ENCODE measurements at places on chromosomes 6 and 20. TPM values are rescaled to one million over a fixed set of nuclear protein-coding genes. Genes with fewer than 3 reads are reported as not detected.

- DNase-seq, result no peak
These were observed 59.6 kb upstream of the DDR1 start for GRCh38 chr6:30824698-30825097.

DNA sequence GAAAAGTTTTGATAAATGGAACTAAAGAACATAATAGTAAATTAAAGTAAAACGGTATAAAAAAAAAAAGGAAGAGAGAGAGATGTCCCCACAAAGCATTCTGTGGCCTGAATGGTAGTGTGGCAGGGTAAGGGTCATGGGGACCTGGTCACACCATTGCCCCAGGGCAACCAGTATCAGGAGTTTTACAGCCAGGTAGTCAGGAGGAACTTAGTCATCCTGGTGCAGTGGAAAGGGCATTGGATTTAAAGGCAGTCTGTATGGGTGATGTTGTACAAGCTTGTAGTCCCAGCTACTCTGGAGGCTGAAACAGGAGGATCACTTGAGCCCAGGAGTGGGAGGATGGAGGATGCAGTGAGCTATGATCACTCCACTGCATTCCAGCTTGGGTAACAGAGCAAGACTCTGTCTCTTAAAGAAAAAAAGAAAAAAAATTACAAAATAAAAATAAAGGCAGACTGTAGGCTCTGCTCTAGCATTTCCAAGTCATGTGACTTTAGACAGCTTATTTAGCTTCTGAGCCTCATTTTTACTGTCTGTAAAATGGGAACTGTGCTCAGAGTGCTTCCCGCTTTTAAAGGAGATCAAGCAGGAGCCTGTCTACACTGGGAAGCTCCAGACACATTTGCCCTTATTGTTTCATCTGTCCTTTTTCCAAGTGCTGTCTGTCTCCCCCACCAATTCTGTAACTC is 112.8 kb upstream of the ARMC2 start:
- DNase-seq, result no peak

DNA sequence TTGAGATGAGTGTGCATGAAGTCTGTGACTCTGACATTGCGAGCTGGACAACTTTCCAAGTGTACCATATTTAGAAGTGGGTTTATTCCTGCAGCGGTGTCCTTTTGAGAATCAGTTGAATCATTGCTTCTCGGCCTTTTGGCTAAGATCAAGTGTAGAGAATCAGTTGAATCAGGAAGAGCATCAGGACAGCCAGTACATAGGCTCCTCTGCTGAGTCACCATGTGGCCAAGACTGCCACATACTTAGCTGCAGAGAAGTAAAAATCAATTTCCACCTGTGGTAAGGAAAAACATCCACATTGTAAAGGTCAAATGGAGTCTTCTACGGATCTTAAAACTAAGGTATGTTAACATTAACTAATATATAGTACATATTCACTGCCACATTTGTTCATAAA is 428.4 kb upstream of the MARCKS start:
- no peak for DNase-seq

Gene EDN3
- total RNA-seq, result not detected

- DNase-seq, result no peak
These were observed 73.9 kb downstream of the RAMACL start for GRCh38 chr6:166512567-166512966.

Measured in A673 (cell line).